ENCODE measurements at places on chromosomes 11 and 22.

GRCh38 chr11:1486054-1486825 is at the start of gene MOB2:
Gene MOB2 (minus strand): TSS chr11:1486779. CDS start chr11:1486556, 223 bp downstream.
- DNase-seq, result no peak

- no peak for DNase-seq
Measured at GRCh38 chr11:114921697-114922096, 243.4 kb downstream of the NXPE2 start.

- no peak for DNase-seq
Measured at GRCh38 chr11:106503901-106504300, 426.4 kb downstream of the AASDHPPT start.

- no peak for DNase-seq
Measured at GRCh38 chr11:5198285-5198684, 2.2 kb downstream of the OR51V1 start.

DNA sequence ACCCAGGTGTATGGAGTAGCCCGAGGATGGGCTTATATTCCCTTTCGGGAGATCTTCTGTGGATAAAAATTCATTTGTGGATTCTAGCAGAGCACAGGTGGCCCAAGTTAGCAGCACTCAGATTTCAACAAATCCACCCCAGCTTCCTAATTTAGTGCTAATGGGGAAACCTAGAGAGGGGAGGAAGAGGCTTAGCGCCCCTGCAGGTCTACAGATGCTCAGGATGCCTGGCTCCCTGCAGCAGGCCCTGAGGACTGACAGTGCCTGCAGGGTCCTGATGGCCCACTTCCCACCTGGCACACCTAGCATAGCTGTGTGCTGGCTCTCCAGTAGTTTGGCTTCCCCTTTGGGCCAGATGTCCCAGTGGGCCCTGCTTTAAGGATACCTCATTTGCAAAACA is 6.5 kb downstream of the DGAT2 start:
- no peak for DNase-seq

All from fibroblast of skin of left quadriceps (primary cell).